ENCODE measurements at places on chromosomes 11 and 22.
A peak's percentile ranks its signal among the peaks of the same experiment; 100 is the strongest.

DNA sequence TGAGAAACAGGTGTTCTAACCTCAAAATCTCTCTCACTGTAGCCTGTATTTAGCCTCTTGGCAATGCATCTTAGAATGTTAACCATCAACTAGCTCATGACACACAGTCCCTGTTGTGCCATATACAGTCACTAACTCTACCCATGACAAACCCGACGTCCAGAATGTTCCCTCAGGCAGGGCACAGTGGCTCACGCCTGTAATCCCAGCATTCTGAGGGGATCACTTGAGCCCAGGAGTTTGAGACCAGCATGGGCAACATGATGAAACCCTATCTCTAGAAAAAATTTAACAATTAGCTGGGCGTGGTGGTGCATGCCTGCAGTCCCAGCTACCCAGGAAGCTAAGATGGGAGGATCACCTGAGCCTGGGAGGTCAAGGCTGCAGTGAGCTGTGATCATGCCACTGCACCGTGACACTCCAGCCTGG lies 18.2 kb upstream of the CCDC34 start:
- no peak for DNase-seq

DNA sequence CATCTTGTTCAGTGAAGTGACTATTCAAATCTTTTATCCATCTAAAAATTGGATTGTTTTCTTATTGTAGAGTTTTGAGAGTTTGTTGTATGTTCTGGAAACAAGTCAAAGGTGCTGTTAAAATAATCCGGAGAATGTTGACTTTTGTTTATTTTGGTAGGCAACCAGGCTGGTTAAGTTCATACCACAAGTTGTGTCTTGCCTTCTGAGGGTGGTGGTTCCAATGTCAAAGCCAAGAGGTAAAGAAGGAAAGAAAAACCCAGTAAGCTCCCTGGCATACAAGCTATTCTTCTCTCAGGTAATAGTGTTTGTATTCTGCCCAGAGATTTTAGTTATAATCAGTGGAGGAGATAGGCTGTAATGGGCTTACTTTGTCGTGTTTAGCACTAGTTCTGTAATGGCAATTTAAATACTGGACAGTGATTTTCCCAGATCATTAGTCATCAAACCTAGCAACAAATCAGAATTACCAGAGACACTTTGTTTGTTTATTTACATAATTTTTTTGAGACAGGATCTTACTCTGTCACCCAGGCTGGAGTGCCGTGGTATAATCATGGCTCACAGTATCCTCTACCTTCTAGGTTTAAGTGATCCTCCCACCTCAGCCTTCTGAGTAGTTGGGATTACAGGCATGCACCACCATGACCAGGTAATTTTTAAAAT lies 15.1 kb upstream of the CSRP3 start:
- no peak for DNase-seq

GRCh38 chr11:75160220-75160757 lies 9.4 kb downstream of the SLCO2B1 start:
- no peak for DNase-seq

- no peak for DNase-seq
Measured at GRCh38 chr22:30564045-30564760, 10.3 kb downstream of the GAL3ST1 start.

DNA sequence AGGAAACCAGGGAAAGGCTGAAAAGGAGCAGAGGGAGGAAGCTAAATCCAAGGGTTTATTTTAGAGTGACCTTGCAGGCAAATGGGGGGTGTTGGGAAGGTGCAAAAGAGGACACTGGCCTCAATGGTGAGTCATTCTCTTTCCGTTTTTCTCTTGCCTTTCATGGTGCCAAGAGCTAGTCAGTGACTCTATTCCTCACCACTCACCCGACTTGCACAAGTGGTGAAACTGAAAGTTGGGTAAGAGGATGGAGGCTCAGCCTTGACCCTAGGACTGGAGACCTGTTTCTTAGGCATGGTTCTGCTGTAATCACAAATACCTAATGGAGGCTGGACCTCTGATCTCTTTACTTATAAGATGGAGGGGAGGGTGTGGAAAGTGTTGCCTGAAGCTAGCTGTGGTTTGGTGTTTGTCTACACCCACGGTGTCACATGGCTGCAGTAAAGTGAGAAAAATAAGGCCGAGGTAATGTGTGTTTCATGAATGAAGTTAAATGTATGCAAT lies 67.3 kb upstream of the CREB3L1 start:
- DNase-seq = peak; percentile 92

DNA sequence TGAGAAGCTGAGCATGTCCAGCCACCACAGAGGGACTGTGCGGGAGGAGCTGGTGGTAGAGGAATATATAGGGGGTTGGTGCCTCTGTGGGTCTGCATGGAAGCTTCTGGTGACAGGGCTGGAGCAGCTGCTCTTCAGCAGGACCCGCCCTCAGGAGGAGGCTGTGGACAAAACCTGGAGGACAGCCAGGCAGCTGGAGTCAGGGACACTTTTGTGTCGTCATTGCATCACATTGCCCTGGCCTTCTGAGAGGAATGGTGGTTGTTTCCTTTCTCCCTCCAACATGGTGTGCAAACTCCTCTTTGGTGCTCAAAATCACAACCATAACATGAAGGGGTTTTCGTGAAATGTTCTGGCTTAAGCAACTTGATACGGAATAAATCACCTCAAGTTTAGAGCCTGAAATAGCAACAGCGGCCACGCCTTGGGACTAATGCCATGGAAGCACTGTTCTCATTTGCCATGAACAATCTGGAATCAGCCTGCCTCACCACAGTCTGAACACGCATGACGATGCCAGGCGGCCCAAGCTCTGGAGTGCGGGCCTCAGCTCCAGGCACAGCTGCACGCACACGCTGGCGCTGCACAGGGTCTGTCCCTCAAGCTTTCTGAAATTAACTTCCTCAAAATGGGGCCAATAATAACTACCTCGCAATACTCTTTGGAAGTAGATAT lies 17.1 kb upstream of the CSRP3 start:
- no peak for DNase-seq

DNA sequence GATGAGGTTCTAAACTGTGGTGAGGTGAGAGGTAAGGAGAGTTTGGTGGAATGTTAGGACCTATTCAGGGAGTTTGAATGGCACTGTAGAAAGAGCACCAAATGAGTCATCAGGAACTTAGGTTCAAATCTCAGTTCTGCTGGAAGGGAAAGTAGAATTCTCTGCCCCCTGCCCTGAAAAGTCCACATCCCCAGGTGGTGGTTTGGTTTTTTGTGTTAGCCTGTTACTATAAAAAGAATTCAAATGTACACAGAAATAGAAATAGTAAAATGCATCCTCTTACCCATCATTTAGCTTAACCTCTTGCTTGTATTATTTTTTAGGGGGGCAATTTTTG lies 20.2 kb downstream of the PPFIBP2 start:
- no peak for DNase-seq

- no peak for DNase-seq
Measured at GRCh38 chr11:101718402-101718801, 134.6 kb upstream of the TRPC6 start.
